ENCODE measurements at places on chromosomes 2 and 18.

GRCh38 chr18:63824220-63824525, 49.0 kb downstream of the SERPINB7 start:
- DNase-seq, result no peak

DNA sequence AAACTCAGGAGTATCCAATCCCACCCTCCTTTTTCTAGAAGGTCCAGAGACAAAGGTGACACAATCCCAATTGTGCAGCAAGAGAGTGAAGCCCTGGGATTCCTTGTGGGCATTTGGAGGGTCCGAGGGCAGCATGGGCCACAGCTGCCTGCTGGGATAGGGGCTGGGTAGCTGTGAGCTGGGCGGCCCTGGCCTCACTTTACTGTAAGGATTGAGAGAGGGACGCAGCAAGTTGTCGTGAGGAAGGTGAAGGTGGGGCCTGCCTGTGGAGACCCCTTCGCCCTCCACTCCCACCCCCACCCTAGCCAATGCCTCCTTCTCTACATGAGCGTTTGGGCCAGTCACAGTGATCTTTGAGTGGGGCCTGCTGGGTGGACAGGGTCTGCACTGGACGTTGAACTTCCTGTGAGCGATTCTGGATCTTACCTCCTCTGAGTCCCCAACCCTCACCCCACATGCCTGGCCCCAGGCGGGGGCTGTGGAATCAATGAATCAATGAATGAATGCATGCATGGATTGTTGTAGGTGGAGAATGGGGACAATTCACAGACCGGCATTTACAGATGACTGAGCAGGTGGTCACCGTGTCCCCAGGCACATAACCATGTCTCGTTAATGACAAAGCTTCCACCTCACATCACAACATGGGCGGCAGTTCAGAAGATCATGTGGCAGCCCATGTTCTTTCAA, 107.2 kb downstream of the INHBB start:
- no peak for DNase-seq

GRCh38 chr2:47651296-47651695, 131.6 kb upstream of the MSH6 start:
- DNase-seq, result no peak

- DNase-seq, result no peak
These were observed 1.4 kb upstream of the ACVR2A start for GRCh38 chr2:147843391-147843863.

DNA sequence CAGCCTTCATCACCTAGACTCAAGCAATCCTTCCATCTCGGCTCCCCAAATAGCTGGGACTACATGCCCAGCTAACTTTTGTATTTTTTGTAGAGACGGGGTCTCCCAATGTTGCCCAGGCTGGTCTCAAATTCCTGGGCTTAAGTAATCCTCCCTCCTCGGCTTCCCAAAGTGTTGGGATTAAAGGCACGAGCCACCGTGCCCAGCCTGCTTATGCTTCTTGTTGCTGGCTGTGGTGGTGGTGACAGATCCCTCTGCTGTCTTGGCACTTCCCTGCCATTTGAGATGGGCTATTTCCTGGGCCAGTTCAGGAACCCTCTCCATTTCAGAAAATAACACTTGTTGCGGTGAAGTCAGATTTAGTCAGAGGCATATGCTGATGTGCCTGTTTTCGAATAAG, 28.8 kb downstream of the GATA6 start:
- DNase-seq, result no peak

- DNase-seq, result no peak
These were observed 702 bp downstream of the LMAN1 start for GRCh38 chr18:59358414-59358711.

- DNase-seq, result no peak
These were observed 11.3 kb upstream of the DES start for GRCh38 chr2:219406861-219407230.

- peak; percentile 61 for DNase-seq
These were observed 43.2 kb upstream of the UBE2F start for GRCh38 chr2:237923481-237924163.

GRCh38 chr2:219282375-219282774, 3.2 kb downstream of the DNAJB2 start:
- no peak for DNase-seq

DNA sequence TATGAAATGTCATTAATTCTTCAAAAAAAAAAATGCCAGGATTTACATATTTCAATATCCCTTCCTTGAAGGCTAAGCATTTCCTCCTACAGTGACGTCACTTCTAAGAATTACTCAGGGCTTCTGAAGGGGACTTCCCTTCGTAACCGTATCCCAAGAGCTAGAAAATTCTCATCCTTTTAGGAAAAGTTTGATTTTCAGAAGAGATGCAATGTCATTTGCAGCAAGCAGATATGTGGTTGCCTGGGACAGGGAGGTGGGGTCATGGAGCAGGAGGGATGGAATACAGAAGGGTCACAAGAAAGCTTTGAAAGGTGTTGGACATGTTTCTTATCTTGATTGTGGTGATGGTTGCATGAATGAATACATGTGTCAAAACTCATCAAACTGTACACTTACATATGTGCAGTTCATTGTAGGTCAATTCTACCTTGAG, 97.0 kb upstream of the ATL2 start:
- DNase-seq, result no peak

GRCh38 chr2:2523461-2524347, 192.6 kb upstream of the MYT1L start:
- DNase-seq, result no peak

GRCh38 chr2:133654949-133655348, 86.7 kb upstream of the NCKAP5 start:
- no peak for DNase-seq

- DNase-seq, result no peak
These were observed 118.6 kb downstream of the INHBB start for GRCh38 chr2:120464448-120464931.

DNA sequence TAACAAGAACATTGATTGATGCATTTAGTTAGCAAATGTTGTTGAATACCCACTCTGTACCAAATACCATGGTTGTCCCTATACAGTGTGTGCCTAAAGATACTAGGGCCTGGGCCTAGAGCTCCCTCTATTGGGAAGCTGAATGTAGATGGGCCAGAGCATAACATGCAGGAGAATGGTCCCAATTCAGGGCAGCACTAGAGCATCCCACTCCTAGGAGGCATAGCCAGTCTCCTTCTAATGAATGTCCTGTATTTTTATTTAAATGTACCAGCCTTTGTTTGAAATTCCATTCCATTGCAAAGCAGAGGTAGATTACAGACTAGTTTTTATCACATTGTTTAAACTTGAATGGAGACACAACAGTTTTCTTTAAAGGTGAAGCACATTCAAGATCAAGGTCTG, 90.6 kb downstream of the FEZ2 start:
- DNase-seq, result peak; percentile 1

DNA sequence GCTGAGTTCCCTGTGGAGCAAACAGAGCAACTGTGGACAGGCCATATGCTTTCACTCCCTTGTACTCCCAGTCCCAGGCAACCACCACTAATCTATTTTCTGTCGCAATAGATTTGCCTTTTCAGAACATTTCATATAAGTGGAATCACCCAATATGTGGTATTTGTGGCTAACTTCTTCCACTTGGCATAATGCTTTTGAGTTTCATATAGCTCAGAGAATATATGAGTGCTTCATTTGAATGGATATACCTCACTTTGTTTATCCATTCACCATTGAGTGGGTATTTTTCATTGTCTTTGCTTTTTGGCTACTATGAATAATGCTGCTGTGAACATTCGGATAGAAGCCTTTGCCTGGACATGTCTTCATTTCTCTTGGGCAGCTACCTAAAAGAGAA, 151.9 kb downstream of the CERS6 start:
- no peak for DNase-seq

DNA sequence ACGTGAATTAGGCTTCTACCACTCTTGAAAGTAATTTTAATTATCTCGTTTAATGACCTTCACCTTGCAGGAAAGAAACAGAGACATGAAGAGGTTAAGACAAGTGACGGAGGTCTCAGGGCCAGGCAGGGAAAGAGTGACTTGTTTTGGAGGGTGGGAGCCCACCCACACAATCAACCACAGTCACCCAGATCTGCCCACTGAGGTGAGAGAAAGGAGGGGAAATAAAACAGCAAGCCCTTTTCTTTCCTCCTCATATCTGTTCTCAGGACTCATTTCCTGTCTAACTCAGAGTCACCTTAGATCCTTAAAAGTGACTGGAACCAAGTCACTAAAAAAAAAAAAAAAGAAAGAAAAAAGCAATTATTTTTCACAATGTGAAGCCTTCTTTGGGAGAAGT, 26.8 kb downstream of the ATP8B1 start:
- DNase-seq, result no peak

GRCh38 chr2:12340164-12340563, 376.6 kb upstream of the TRIB2 start:
- DNase-seq, result no peak

GRCh38 chr2:2763351-2764000, 432.4 kb upstream of the MYT1L start:
- DNase-seq, result no peak

- no peak for DNase-seq
These were observed 792.6 kb downstream of the PLCL1 start for GRCh38 chr2:198596985-198597384.

GRCh38 chr2:120874888-120875275, 139.2 kb downstream of the GLI2 start:
- no peak for DNase-seq

DNA sequence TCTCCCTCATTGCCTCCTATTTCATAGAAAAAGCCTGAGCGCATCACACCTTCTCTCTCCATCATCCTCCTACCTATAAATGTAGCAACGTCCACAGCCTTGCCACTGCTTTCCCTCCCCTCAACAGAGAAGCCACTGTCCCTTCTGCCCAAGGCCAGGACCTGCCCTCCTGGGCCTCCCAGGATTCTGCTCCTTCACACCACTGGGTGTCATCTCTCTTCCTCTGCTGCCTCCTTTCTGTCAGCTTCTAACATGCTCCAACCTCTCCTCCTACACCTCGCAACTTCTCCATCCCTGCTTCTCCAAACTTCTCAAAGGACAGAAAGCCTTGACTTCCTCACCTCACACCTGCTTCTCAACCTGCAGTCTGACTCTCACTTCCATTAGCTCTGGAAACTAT, 21.2 kb upstream of the ME2 start:
- DNase-seq, result no peak

GRCh38 chr18:77201506-77201905, 48.1 kb upstream of the GALR1 start:
- DNase-seq, result no peak
